ENCODE measurements at places on chromosomes 16 and 17. TPM values are rescaled to one million over a fixed set of nuclear protein-coding genes. Genes with fewer than 3 reads are reported as not detected.

The CA7 gene
- total RNA-seq, result not detected

The KCTD19 gene
- total RNA-seq, result 1.8 TPM

The CD300H gene
- total RNA-seq, result not detected

The MPV17L gene
- not detected for total RNA-seq

The ADGRG3 gene
- not detected for total RNA-seq

The HOXB2 gene
- 2.8 TPM for total RNA-seq

The MYH2 gene
- not detected for total RNA-seq

The CASKIN1 gene
- 0.98 TPM for total RNA-seq

The ZSCAN32 gene
- 15.7 TPM for total RNA-seq

The CRYBA1 gene
- not detected for total RNA-seq

The TEDC2 gene
- 21.0 TPM for total RNA-seq

The CDH15 gene
- not detected for total RNA-seq

The RNF135 gene
- 6.0 TPM for total RNA-seq

The UBE2G1 gene
- 51.0 TPM for total RNA-seq

The RUNDC3A gene
- 0.11 TPM for total RNA-seq

The ZNF267 gene
- total RNA-seq, result 61.9 TPM

The CACNA1H gene
- 0.98 TPM for total RNA-seq

The ST6GALNAC2 gene
- total RNA-seq, result not detected

The ODAD4 gene
- 1.1 TPM for total RNA-seq

The MYADML2 gene
- total RNA-seq, result not detected

The IL17C gene
- 0.18 TPM for total RNA-seq

The HOXB1 gene
- total RNA-seq, result not detected

The ZNF75A gene
- 23.2 TPM for total RNA-seq

The SDR42E2 gene
- total RNA-seq, result not detected

The SDK2 gene
- total RNA-seq, result 0.23 TPM

The TPPP3 gene
- not detected for total RNA-seq

The RND2 gene
- total RNA-seq, result 0.05 TPM

The CCL16 gene
- not detected for total RNA-seq

The JMJD8 gene
- 26.1 TPM for total RNA-seq

The FAAP100 gene
- total RNA-seq, result 30.4 TPM

The PRR29 gene
- total RNA-seq, result 1.0 TPM

The MT1G gene
- total RNA-seq, result 14.7 TPM

The SLFN11 gene
- 63.7 TPM for total RNA-seq

The ALDH3A1 gene
- total RNA-seq, result not detected

The RPL27 gene
- total RNA-seq, result 2,161 TPM

The KRTAP9-2 gene
- total RNA-seq, result not detected

The AOC2 gene
- 1.7 TPM for total RNA-seq

The HOXB9 gene
- total RNA-seq, result 2.5 TPM

The SYCE1L gene
- 4.3 TPM for total RNA-seq
